Stimulated activated CD8-positive, alpha-beta memory T cell treated with anti-CD3 and anti-CD28 coated beads, Interleukin-7, amount 100 ng/mL, for 48 hours (primary cell): ENCODE measurements at places on chromosomes 5 and 9.

- DNase-seq: no peak
These were observed 35.8 kb downstream of the RGS3 start for GRCh38 chr9:113499153-113499875.

- DNase-seq: no peak
These were observed 44.3 kb upstream of the ZBED3 start for GRCh38 chr5:77131361-77131760.

DNA sequence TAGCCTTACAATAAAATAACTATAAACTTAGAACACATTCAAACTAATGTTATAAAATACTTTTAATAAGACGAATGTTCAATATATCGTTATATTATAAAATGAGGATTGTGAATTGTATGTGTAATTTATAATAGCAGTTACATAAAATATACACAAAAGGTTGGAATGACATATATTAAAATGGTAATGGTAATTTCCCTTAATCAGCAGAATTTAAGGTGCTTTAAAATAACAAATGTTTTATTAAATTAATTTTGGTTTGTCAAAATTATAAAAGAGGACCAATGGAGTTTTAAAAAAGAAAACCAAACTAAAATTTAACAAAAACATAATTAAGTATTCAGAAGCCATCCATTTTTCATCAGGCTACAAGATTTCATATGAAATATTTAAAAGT is 164.3 kb upstream of the PRDM9 start:
- no peak for DNase-seq

DNA sequence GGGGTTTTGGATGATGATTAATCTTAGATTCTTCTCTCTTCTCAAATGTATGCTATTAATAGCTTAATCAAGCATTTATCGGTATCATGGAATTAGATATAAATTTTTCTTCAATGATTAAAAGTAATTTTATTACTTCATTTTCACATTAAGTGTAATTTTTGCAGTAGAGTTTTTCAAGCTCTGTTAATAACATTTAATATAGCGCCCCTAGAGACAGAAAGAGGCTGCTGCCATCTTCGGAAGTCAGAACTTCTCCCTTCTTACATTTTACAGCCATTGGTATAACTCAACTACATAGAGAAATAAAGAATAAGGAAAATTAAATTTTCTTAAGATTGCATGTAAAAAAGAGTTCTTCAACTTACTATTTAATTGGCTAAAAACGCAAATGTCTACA is 540.3 kb downstream of the GABRG2 start:
- no peak for DNase-seq

DNA sequence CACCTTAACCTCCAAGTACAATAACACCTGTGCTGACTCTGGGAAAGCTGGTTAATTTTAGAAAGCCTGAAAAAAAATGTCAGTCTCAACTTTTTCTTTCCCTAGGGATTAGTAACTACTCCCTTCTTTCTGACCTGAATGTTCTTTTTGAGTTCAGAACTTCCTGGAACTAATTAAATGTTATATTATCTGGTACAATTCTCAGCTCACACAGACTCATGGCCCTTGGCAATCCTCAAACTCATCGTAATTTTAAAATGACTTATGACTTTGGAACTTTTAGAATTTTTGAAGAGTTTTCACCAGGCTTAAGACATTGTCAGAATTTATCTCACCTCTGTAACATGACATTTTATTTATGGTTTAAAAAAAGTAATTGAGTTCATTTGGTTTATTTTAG is 315.0 kb downstream of the FER start:
- no peak for DNase-seq

DNA sequence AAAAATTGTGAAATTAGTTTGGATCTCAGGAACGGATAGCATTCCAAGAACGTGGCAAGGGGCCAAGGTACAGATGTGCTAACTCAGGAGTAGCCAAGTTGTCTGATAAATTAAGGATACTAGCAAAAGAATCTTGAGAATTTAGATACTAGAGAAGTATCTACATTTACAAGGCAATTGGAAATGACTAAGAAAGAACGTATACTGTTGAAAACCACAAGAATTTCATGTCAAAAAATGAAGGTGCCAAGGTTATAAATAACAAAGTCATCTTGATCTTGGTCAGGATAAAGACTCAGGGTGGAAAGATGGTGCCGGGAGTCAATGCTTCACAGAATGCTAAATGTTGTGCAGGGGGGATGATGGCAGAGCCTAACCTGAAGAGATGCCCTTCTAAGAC is 19.2 kb downstream of the CAPSL start:
- DNase-seq: no peak

DNA sequence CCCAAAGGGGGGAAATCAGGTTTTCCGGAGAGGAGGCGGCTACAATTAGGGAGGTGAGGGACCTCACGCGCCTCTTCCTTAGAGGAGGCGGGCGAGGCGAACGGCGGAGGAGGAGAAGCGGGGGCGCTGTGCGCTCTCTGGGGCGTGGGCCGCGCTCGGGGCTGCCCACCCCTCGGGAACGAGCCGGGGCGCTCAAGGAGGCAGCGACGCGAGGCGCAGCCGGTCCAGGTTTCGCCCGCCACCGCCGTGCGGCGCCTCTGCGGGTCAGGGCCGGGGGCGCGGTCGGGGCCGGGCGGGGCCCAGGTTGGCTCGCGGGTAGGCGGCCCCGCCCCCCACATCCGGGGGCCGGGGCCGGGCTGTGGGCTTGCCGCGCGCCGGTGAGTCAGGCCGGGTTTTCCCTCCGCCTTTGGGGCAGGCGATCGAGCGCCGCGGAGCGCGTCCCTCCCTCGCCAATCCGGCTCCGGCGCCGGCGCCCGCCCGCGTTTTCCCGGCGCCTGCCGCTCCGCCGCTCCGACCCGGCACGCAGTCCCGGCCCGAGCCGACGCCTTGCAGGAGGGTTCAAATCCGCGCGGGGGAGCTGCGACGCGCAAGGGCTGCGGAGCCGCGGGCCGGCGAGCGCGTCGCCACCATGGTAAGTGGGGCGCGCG is at the start of gene N4BP3:
Gene N4BP3, plus strand, starts transcription at position 392 of the 647 bp plus-strand sequence. CDS start 6,052 bp downstream, outside the sequence.
- peak; percentile 78 for DNase-seq

GRCh38 chr5:172733974-172734346 is 37.0 kb downstream of the DUSP1 start:
- DNase-seq: no peak
